Effector memory CD4-positive, alpha-beta T cell (primary cell): ENCODE measurements at places on chromosomes 3 and 15.

DNA sequence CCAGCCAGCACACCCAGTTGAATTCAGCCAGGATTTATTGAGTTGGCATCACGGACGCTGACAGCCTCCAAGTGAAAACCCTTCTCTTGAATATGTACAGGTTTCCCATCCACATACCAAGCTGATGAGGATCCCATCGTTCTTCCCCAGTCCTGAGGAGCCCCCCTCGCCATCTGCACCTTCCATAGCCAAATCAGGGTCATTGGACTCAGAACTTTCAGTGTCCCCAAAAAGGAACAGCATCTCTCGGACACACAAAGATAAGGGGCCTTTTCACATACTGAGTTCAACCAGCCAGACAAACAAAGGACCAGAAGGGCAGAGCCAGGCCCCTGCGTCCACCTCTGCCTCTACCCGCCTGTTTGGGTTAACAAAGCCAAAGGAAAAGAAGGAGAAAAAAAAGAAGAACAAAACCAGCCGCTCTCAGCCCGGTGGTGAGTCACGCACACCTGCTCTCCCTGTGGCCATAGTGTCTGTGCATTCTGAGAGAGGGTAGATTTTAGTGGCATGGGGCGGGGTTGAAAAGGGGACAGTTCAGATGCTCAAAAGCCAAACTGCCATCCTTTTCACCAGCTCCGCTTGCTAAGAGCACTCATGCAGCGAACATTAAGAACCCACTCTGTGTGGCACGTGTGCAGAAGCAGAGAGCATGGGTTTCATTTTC is 51.2 kb downstream of the KLHL25 start:
- no peaks in the 10 kb centered on the region for H3K27me3 ChIP-seq
- no peak overlapping the region for H3K27ac ChIP-seq
- no peak overlapping the region for H3K4me3 ChIP-seq
- DNase-seq = no peak
- no peaks in the 10 kb centered on the region for H3K4me1 ChIP-seq
- peaks cover 89% of the 10 kb centered on the region for H3K36me3 ChIP-seq

DNA sequence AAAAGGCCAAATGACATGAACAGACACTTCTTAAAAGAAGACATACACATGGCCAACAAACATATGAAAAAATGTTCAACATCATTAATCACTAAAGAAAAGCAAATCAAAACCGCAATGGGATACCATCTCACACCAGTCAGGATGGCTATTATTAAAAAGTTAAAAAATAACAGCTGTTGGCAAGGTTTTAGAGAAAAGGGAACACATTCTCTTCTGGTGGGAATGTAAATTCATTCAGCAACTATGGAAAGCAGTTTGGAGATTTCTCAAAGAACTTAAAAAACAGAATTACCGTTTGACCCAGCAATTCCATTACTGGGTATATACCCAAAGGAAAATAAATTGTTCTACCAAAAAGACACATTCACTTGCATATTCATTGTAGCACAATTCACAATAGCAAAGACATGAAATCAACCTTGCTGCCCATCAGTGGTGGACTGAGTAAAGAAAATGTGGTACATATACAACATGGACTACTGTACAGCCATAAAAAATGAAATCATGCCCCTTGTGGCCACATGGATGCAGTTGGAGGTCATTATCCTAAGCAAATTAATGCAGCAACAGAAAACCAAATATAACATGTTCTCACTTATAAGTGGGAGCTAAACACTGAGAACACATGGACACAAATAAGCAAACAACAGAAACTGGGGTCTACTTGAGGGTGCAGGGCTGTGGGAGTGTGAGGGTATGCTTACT is 190.7 kb upstream of the MCTP2 start:
- no peaks in the 10 kb centered on the region for H3K27me3 ChIP-seq
- H3K36me3 ChIP-seq = no peaks in the 10 kb centered on the region
- DNase-seq = no peak
- H3K4me3 ChIP-seq = no peak overlapping the region
- no peaks in the 10 kb centered on the region for H3K4me1 ChIP-seq

DNA sequence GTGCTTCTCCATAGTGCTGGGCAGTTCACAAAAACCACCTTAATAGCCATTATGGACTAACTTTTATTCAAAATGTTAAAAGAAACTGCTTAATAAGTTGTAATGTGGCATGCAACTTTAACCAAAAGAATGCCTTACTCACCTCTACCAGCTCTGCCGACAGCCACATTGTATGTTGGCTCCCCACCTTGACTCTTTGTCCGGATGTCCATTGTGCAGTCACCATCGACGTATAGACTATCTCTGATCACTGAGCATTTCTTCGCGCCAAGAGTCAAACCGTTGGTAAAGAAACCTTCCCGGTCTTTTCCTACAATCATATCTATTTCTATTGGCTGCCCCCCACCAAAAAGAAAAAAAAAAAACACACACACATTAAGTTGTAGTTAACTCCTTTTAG is 2.5 kb downstream of the PFN2 start:
- H3K27me3 ChIP-seq = no peaks in the 10 kb centered on the region
- H3K4me1 ChIP-seq = peaks cover 9% of the 10 kb centered on the region
- no peaks in the 10 kb centered on the region for H3K36me3 ChIP-seq
- no peak overlapping the region for H3K4me3 ChIP-seq
- no peak for DNase-seq

DNA sequence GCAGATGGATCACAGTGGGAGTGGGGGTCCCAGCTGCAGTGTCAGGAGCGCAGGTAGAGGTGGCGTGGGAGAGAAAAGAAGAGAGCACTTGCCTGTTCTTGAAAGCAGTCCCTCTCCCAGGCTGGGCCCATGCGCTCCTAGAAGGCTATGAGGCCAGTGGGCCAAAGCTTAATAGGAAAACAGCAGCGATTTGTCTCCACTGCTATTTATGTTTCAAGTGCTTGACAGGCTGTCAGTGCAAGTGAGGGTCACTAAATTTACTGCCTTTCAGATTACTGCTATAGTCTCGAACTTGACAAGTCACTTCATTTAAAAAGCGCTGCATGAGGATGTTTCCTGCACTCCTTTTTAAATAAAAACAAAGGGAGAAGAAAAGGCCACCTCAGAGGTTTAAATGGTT is 239.5 kb downstream of the GAP43 start:
- H3K27ac ChIP-seq = no peak overlapping the region
- no peaks in the 10 kb centered on the region for H3K4me1 ChIP-seq
- no peaks in the 10 kb centered on the region for H3K36me3 ChIP-seq
- no peak for DNase-seq
- H3K27me3 ChIP-seq = no peaks in the 10 kb centered on the region

- H3K36me3 ChIP-seq = no peaks in the 10 kb centered on the region
- H3K4me1 ChIP-seq = no peaks in the 10 kb centered on the region
- no peak overlapping the region for H3K27ac ChIP-seq
- H3K4me3 ChIP-seq = no peak overlapping the region
These were observed 53.0 kb upstream of the PCSK6 start for GRCh38 chr15:101542306-101543025.

GRCh38 chr3:9800529-9800928 is 7.6 kb downstream of the ARPC4 start:
- no peak for DNase-seq
- H3K27me3 ChIP-seq = no peaks in the 10 kb centered on the region
- H3K4me1 ChIP-seq = peaks cover 4% of the 10 kb centered on the region
- peaks cover 77% of the 10 kb centered on the region for H3K36me3 ChIP-seq
- no peak overlapping the region for H3K27ac ChIP-seq

DNA sequence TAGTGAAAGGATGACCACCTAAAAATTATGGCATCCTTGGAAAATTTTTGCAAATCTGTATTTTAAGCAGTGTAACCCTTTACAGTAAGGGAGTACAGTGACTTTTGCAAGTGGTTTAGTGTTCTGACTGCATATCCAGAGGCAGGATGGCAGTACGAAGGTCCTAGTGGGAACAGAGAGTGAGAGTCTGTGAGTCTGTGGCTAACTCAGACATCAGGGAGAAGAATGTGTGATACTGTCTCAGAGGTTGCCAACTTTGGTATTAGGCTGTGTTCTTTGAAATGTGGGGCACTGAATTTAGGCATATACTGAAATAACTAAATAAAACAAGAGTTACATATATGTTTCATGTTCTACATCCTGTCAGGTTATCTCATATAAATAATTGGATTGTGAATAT is 25.7 kb downstream of the PRKCI start:
- H3K27ac ChIP-seq = no peak overlapping the region
- no peak for DNase-seq
- H3K4me3 ChIP-seq = no peak overlapping the region
- no peaks in the 10 kb centered on the region for H3K4me1 ChIP-seq

DNA sequence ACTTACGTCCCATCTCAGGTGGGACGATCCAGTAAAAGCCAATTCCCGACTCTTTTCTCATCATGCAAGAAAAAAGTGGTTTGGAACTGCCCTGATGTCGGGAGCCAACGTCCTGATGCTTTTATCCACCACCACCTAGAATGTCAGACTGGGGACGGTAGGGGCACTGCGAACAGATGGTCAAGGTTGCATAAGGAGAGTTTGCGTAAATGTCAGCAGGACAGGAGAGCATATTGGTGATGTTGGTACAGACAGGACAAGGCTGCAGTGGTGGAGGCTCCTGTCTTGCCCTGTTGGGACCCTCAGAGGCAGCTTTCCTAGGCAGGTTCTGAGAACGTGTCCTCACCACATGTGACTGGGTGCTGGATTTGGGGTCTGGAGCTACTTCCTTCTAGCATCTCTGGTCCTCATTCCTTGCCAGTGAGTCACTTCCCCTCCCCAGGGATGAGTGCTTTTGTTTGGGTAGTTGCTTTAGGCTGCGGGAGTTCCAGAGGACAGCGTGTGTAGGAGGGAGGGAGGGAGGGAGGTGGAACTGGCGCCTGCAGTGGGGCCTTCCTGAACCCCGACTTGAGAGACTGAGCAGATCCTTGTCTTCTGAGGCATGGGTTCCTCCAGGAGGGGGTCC is 21.0 kb downstream of the THSD4 start:
- H3K36me3 ChIP-seq = no peaks in the 10 kb centered on the region
- H3K4me1 ChIP-seq = no peaks in the 10 kb centered on the region
- no peak for DNase-seq
- no peak overlapping the region for H3K4me3 ChIP-seq

DNA sequence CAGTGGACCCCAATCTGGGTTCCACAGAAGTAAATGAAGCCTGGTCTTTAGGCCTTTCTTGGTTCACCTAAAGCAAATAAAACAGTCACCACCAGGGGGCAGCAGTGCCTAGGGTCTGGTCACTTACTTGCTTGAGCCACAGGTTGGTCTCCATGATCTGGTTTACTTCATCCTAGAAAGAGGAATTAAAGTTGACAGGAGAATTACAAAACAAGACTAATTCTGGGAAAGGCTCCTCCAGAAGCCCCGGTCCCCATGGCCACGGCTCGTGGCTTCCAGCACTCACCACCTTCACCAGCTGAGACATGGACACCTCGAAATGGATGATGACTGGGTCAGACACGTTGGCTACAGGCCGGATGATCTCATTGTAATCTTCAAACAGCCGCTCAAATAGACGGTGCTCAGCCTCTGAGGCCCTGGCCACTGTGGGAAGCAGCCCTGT is 2.3 kb downstream of the CHRNA3 start:
- H3K27me3 ChIP-seq = peaks cover 28% of the 10 kb centered on the region
- peaks cover 7% of the 10 kb centered on the region for H3K4me1 ChIP-seq
- H3K36me3 ChIP-seq = no peaks in the 10 kb centered on the region
- peak; percentile 52 for DNase-seq
- no peak overlapping the region for H3K4me3 ChIP-seq
- no peak overlapping the region for H3K27ac ChIP-seq

DNA sequence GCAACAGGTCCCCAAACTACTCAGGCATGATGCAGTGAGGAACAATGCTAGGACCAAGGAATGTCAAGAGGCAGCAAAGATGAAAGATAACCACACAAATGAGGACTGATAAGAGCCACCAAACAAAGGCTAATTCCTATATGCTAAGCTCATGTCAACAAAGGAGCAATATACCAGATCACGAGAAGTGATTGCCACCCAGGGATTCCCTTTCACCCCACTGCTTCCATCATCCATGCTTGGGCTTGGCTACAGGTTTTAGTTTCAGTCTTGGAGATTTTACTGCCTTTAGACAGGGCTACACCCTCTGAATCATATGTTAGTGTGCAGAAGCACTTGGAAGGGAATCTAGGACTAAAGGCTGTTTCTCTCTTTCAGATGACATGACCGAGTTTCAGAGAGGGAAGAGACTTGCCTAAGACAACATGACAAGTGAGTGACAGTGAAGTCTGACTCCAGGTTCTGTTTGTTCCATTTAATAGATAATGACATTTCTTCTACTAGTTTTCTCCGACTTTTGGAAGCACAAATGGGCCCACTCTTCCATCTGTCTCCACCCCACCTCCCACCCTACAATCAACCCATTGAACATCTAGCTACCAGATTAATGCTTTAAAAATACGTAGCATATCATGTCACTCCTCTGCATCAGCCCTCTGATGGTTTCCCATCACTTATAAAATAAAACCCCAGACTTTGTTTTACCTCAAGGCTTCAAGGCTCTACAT is 173.5 kb upstream of the LRRN1 start:
- H3K27me3 ChIP-seq = no peaks in the 10 kb centered on the region
- no peak overlapping the region for H3K27ac ChIP-seq
- no peak for DNase-seq
- H3K4me3 ChIP-seq = no peak overlapping the region
- H3K36me3 ChIP-seq = no peaks in the 10 kb centered on the region

GRCh38 chr3:156014489-156014888 is 105.9 kb upstream of the KCNAB1 start:
- H3K27ac ChIP-seq = no peak overlapping the region
- no peaks in the 10 kb centered on the region for H3K4me1 ChIP-seq
- no peaks in the 10 kb centered on the region for H3K36me3 ChIP-seq
- H3K4me3 ChIP-seq = no peak overlapping the region
- H3K27me3 ChIP-seq = peaks cover 3% of the 10 kb centered on the region

DNA sequence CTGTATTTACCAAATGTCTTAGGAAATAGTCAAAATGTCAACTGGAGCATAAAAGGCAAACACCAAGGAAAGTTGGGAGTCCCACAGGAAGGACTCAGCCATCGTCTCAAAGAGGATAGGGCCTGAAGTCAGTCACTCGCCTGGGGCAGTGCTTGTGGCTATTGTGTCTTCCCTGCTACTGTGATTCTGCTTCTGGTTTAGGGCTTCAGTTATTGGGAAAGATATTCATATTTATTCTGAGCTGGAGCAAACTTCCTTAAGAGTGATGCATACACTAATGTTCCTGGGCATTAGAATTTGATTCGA is 118.1 kb downstream of the EDEM1 start:
- H3K27me3 ChIP-seq = no peaks in the 10 kb centered on the region
- H3K36me3 ChIP-seq = no peaks in the 10 kb centered on the region
- H3K4me1 ChIP-seq = no peaks in the 10 kb centered on the region
- H3K27ac ChIP-seq = no peak overlapping the region
- DNase-seq = no peak
- no peak overlapping the region for H3K4me3 ChIP-seq

DNA sequence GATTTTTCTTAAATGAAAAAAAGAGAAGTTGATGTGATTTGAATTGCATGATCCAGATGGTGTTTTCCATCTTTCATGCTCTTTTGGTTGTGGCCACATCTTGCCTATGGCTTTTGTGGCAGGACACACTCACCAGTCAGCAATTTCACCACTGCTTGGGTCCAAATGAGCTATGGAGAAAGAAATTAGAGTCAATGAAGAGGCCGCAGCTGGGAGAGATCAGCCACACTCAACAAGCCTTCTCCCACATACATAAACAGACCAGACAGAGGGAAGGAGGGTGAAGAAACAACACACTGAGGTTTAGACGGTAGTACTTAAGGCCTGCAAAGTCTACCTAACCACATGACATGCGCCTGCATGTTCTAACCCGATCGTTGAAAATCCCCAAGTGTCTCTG is 110.7 kb upstream of the CDIN1 start:
- no peak for DNase-seq
- no peaks in the 10 kb centered on the region for H3K4me1 ChIP-seq
- H3K27me3 ChIP-seq = no peaks in the 10 kb centered on the region
- no peak overlapping the region for H3K27ac ChIP-seq

GRCh38 chr3:81291586-81291985 is 469.9 kb downstream of the GBE1 start:
- no peak for DNase-seq
- no peak overlapping the region for H3K27ac ChIP-seq
- no peaks in the 10 kb centered on the region for H3K36me3 ChIP-seq
- H3K4me3 ChIP-seq = no peak overlapping the region
